Activated CD8-positive, alpha-beta memory T cell treated with anti-CD3 and anti-CD28 coated beads for 1 hour (primary cell): ENCODE measurements at places on chromosomes 1 and 21.

- no peak for DNase-seq
Observed at GRCh38 chr1:46862348-46862747, 63.5 kb downstream of the CYP4B1 start.

GRCh38 chr1:94608142-94608851 lies 66.7 kb upstream of the F3 start:
- no peak for DNase-seq

- DNase-seq = no peak
Observed at GRCh38 chr1:229133811-229134210, 137.1 kb upstream of the RAB4A start.

GRCh38 chr1:13781907-13782633 lies 82.1 kb downstream of the PRDM2 start:
- DNase-seq = no peak

DNA sequence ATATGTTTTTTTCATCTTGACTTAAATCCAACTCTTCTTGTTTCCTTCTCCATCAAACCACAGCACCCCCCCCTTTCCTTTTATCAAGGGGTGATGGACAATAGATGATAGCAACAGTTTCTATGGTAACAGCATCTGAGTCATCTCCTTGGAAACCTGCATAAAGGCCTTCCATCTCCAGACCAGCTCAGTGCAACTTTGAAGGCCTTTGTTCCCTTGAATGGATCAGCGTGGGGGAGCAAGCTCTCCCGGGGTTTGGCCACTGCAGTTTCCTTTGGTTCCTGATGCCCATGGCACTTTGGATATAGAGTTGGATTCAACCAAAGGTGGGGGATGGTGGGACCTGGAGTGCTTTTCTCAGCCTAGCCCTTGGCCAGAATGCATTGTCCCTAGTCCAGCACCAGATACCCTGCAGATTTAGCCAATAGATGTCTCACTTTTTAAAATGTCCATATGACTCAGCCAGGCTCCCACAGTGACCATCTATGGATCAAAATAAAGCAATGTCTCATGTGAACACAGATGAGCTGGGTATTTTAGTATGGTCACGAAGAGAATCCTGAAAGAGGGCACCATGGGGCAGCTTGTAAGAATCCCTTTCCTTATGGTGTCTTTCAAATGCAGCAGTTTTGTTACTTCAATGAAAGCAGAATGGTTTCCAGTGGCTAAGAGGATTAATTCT lies 127.7 kb downstream of the SPATA46 start:
- DNase-seq = no peak

GRCh38 chr1:118184739-118185083 lies 317 bp downstream of the SPAG17 start:
- no peak for DNase-seq

- no peak for DNase-seq
Observed at GRCh38 chr1:42479621-42480020, 16.5 kb downstream of the CCDC30 start.

DNA sequence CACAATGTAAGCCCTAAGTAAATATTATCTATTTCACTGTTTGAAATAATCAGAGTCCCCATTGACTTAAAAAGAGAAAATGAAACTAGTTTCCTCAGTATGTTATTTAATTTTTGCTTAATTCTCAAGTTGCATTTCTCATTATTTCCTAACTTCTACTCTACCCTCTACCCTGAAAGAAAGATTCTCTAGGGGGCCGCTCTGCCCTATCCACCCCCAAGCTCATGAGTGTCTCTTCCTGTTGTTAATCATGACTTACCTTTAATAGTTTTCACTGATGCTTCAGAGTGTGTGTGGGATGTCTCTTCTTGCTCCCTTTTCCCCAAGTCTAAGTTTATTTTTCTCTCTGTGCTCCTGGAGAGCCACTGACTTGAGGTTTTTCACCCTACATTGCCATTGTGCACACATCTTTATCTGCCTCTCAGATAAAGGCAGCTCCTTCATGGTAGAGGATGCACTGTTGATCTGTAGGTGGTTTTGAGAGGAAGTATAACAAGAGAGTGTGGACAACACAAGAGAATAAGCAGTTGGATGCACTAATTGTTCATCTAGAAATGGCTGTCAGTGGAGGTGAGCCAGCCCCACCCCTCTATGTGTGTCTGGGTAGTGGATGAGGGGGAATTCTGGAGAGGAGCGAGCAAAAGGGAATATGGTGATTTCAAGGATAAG lies 261.7 kb downstream of the CHRM3 start:
- DNase-seq = no peak
